ENCODE measurements at places on chromosomes 4 and X. TPM values are rescaled to one million over a fixed set of nuclear protein-coding genes. Genes with fewer than 3 reads are reported as not detected.

The SMC1A gene
- 151 TPM for total RNA-seq

The CLDN22 gene
- not detected for total RNA-seq

The MSANTD1 gene
- 0.83 TPM for total RNA-seq

The ARMCX2 gene
- 3.6 TPM for total RNA-seq

The DHX15 gene
- 198 TPM for total RNA-seq

The RNF212 gene
- 2.0 TPM for total RNA-seq

The SPOCK3 gene
- total RNA-seq, result not detected

The IQCM gene
- total RNA-seq, result not detected

The COL25A1 gene
- total RNA-seq, result not detected

The ATXN3L gene
- total RNA-seq, result not detected

The PDCL2 gene
- not detected for total RNA-seq

The PLAC8 gene
- 198 TPM for total RNA-seq

The NEXMIF gene
- total RNA-seq, result 0.55 TPM

The TMSB15C gene
- total RNA-seq, result 4.8 TPM

The TSPAN5 gene
- total RNA-seq, result 21.5 TPM

The TCEAL7 gene
- total RNA-seq, result not detected

The TREX2 gene
- total RNA-seq, result 3.8 TPM

The PF4V1 gene
- total RNA-seq, result not detected

The IL2RG gene
- 351 TPM for total RNA-seq

The CYBB gene
- total RNA-seq, result not detected

The LPAR4 gene
- total RNA-seq, result not detected

The LUZP4 gene
- not detected for total RNA-seq

The OTUD4 gene
- 43.6 TPM for total RNA-seq

The C4orf36 gene
- total RNA-seq, result 0.37 TPM

The F9 gene
- total RNA-seq, result not detected

The ANK2 gene
- total RNA-seq, result 1.5 TPM

The BTC gene
- not detected for total RNA-seq

The DGAT2L6 gene
- not detected for total RNA-seq

The INTU gene
- total RNA-seq, result 0.16 TPM

The GDI1 gene
- total RNA-seq, result 95.5 TPM

The KLF8 gene
- total RNA-seq, result 2.8 TPM

The TLR7 gene
- total RNA-seq, result not detected

The IGFBP7 gene
- not detected for total RNA-seq

The CT83 gene
- total RNA-seq, result not detected

The CXorf49 gene
- total RNA-seq, result not detected

The ADGRA3 gene
- 3.1 TPM for total RNA-seq

All from activated CD8-positive, alpha-beta T cell treated with anti-CD3 and anti-CD28 coated beads, Interleukin-2, amount 10 ng/mL, durations not matched to agents 7 days and 5 days (primary cell).